ENCODE measurements at places on chromosomes 5 and 9.

GRCh38 chr5:81534441-81534840, 140.5 kb upstream of the ACOT12 start:
- no peak for DNase-seq

DNA sequence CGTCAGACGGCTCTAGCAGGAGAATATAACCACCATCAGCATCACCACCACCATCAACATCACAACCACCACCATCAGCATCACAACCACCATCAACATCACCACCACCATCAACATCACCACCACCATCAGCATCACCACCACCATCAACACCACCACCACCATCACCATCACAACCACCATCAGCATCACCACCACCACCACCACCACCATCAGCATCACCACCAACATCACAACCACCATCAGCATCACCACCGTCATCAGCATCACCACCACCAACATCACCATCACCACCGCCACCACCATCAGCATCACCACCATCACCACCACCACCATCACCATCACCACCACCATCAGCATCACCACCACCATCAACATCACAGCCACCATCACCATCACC, 210.7 kb downstream of the C9orf50 start:
- DNase-seq, result no peak

DNA sequence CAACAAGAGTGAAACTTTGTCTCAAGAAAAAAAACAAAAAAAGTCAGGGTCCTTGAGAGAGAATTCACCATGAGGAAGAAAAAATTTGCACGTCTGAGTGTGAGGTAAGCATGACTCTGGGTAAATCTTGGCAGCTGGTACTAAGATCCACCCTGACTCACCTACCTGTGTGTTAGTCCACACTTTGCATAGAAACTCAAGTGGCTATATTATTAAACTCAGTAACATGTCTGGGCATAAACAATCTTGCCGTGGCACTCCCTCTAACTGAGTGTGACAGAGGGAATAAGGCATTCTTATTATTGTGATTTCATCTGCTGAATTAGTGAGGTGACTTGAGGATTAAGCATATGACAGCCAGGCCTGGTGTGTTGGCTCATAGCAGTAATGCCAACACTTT, 259.4 kb upstream of the VLDLR start:
- DNase-seq, result no peak

DNA sequence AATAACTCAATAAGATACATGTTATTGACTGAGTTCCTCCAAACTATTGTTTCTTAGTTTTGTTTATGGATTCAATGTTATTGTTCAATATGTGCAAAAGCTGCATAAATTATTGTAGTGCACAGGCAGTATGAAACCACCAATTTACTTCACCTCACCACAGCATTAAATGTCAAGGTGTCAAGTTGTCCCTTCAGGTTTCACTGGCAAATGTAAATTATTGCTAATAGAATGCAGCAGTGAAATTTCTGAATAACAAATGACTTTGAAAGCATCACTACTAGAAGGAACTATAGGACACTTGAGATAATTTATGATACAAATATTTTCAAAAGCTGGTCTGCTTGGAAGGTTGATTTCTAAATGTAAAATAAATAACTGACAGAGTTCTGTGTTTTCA, 116.4 kb upstream of the PTPRD start:
- no peak for DNase-seq

DNA sequence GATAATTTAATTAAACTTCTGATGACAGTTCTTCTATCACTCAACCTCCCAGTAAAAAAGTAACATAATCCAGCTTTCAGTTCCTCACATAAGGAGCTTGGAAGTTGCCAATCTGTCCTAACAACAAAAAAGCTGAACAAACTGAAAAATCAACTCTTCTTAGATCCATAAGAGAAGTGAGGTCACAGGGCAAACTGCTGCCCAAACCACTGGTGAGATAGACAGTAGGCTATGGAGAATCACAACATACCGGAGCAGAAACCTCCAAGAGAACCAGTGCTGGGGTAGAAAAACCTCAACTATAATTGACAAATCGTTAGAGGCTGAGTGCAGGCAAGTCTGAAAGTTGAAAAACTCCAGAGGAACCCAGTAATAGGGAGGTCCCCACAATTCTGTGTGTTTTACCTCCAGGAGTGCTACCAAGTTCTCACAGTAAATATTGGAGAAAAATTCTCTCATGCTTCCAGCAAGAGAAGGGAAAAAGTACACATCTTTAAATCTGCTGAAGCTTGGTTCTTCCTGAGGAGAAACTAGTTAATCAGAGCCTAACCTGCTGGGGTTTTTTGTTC, 300.0 kb downstream of the PDE4D start:
- no peak for DNase-seq

GRCh38 chr5:73592551-73592950, 27.0 kb downstream of the UTP15 start:
- no peak for DNase-seq

DNA sequence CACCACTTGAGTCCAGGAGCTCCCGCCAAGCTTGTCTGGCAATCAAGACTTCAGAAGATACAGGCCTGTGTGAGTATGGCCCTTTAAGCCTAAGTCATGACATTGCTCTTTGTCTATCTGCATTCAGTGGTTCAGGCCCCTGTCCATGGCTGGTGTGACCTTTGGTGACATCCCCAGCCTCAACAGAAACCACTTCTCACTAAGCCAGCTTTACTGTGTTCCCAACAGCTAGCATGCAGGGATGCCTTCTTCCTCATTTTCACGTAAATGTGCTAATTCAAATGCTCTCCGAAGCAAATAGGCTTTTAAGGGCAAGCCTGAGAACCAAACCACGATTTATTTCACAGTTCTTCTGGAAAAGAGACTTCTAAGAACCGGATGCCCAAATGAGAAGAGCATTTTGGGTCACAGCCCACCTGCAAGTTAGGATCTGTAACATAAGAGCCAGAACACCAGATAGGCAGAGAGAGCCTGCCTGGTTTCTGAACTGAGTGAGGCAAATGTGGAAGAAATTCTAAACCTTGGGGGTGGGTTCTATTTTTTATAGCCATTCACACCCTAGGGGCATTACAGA, 14.9 kb downstream of the CD180 start:
- no peak for DNase-seq

- no peak for DNase-seq
Measured at GRCh38 chr9:34386656-34387055, 10.0 kb upstream of the MYORG start.

GRCh38 chr9:16352791-16353401, 517.6 kb downstream of the BNC2 start:
- no peak for DNase-seq

GRCh38 chr9:35871545-35871944, 1.3 kb upstream of the OR13J1 start:
- no peak for DNase-seq

DNA sequence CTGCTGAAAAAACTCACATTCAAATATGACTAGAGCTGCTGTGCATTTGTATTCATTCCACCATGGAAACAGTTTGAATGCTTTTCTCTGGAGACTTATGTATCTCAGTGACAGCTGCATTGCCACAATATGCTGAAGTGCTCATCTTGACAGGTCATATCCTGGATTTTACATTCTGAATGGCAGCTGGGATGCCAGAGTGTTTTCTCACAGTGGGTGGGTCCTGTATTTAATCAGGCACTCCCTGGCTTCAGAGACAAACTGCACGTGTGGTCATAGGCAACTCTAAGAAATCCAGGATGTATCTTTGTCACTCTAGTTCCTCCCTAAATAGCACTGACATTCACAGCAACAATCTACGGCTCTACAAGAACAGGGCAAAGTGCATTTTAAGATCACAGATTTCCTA, 75.6 kb downstream of the ST8SIA4 start:
- DNase-seq, result no peak

DNA sequence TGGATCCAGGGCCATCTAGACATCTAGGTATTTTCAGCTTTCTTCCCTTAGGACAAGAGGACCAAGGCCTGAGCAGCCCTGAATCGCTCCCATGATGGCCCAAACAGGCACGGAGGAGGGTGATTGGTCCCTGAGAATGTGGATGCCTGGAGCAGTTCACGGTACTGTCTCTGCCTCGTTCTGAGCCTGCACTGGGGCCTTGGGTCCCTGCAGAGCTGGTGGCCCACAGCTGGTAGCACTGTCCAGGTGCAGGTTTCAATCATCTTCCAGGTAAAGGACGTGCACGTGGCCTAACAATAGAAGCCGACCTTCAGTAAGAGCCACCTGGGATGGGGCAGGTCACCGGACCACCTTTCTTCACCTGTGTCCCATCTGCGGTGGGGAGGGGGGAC, 19.4 kb upstream of the FCN1 start:
- DNase-seq, result no peak

DNA sequence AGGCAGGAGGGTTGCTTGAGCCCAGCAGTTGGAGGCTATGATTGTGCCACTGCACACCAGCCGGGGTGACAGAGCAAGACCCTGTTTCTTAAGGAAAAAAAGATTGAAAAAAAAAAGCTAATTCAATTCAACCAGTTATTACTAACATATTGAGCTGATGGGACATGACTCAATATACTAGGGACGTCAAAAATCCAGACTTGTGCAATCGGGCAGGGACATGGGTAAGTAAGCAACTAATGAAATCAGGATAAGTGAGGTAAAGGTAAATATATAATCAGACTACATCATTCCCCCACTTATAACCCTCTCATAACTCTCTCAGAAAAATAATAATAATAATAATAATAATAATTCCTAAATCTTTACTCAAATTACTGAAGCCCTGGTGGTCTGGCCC, 975 bp upstream of the HAVCR1 start:
- DNase-seq, result no peak

DNA sequence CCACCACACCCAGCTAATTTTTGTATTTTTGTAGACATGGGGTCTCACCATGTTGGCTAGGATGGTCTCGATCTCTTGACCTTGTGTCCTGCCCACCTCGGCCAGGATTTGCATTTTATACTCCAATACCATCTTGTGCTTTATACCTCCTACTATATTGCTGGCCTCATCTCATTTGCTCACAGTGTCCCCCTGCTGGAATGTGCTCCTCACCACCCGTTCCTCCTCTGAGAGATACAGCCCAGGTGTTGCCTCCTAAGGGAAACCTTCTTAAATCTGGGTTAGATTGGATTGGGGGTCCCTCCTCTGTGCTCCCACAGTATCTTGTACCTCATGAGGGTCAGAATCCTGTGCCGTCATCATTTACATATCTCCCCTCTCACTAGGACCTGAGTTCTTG, 131.7 kb downstream of the PAPPA start:
- DNase-seq, result no peak

GRCh38 chr9:134693641-134694367, 52.2 kb downstream of the COL5A1 start:
- no peak for DNase-seq

DNA sequence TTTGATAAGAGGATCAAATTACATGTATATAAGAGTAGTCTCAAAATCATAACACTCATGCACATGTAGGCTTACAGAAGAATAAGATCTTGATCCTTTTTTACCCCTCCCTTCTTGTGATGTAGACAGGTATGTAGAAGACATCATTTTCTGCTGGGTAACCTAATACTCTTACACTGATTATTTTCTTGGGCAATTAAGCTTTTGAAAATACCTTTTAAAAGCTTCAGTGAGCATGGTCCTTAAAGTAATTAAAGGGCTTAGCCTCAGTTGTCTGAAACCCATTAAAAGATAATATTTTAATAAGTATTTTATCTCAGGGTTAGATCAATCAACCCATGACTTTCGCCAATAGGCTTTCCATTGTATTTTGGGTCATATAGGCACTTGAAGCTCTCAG, 50.6 kb downstream of the ALDH1A1 start:
- DNase-seq, result no peak

GRCh38 chr9:88835038-88835466, 156.2 kb upstream of the S1PR3 start:
- no peak for DNase-seq

DNA sequence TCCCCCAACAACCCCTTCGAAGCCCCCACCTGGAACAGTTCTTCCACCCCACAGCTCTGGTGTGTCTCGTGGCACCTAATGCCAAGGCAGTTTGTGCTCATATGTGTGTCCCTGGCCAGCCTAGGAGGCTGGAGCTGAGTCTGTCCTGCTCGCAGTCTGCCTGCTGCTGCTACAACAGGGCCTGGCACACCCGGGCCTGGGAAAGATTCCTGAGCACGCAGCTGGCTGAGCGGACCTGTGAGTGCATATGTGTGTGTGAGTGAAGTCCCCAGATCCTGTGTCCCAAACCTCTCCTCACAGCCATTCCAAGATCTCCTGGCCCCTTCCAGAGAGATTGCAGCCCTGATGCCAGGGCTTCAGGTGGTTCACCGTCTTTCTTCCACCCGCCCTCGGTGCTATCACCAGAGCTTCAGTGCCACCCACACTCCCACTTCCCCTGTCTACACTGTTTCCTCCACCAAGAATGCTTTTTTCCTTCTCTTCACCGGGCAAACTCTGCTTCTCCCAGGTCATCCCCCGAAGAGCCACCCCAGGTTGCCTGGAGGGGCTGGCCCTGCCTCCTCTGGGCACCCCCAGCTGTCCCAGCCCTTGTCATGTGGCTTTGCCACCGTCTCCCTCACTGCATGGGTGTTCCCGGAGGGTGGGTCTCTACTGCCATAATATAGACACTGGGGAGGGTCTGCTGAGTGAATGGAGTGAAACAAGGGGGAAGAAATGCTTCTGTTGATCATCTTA, 28.4 kb downstream of the LMX1B start:
- no peak for DNase-seq

DNA sequence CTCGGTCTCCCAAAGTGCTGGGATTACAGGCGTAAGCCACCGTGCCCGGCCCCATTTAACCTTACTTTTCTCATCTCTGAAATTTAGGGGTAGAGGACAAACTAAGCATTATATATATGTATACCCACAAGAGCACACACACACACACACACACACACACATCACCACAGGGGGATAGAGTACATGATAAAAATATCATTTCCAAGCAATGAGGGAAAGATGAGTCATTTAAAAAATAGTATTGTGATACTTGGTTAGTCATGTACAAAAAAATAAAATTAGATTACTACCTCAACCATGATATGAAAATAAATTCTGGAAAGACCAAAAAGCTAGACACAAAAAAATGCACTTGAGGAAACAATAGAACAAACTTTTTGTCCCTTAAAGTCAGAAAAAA, 67.2 kb downstream of the CDH18 start:
- DNase-seq, result no peak

GRCh38 chr5:67659288-67659687, 462.7 kb upstream of the CD180 start:
- DNase-seq, result no peak

- DNase-seq, result no peak
Measured at GRCh38 chr9:98383758-98384157, 128.3 kb upstream of the TBC1D2 start.

DNA sequence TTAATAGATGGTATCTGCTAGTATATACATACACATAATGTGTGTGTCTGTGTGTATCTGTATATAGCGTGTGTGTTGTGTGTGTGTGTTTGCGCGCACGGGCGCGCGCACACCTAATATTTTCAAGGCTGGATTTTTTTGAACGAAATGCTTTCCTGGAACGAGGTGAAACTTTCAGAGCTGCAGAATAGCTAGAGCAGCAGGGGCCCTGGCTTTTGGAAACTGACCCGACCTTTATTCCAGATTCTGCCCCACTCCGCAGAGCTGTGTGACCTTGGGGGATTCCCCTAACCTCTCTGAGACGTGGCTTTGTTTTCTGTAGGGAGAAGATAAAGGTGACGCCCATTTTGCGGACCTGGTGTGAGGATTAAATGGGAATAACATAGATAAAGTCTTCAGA, 757 bp downstream of the FXN start:
- no peak for DNase-seq
